ENCODE measurements at places on chromosomes 4 and X. TPM values are rescaled to one million over a fixed set of nuclear protein-coding genes. Genes with fewer than 3 reads are reported as not detected.

DNA sequence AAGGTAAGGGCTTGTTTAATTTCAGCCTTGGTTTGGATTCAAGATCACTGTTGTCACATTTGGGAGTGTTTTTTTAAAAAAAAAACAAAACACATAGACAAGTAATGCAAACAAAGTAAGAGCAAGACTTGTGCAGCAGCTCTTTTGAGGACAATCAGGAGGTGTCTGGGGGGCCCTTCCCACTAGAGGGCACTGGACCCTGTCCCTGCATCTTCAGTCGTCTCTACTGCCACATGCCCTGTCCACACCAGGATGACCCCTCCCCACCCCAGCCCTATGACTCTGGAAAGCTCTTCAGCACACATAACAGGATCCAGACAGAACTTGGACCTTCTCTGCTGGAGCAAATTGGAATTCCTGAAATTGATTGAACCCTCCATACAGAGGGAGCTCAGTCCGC is 71.0 kb downstream of the USP46 start:
- DNase-seq: no peak

The GPC3 gene
- total RNA-seq: 63.2 TPM

DNA sequence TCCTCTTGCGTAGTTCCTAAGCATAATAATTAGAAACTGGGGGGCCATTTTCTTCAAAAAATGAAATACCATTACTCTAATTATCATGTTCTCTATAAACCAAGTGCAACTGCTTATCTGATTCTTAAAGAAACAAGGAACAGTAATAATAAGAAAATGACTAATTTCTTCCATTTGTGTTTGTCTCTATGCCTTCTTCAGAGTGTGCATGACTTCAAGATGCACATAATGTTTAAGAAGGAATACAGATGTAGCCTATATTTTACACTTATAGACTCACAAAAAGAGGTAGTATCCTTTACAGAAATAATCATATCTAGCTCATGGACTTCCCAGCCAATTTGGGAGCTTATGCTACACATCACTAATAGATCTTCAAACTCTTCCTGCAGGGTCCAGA is 131.7 kb downstream of the CHRNA9 start:
- DNase-seq: no peak

GRCh38 chrX:19604375-19604774 is 89.1 kb upstream of the MAP3K15 start:
- no peak for DNase-seq

DNA sequence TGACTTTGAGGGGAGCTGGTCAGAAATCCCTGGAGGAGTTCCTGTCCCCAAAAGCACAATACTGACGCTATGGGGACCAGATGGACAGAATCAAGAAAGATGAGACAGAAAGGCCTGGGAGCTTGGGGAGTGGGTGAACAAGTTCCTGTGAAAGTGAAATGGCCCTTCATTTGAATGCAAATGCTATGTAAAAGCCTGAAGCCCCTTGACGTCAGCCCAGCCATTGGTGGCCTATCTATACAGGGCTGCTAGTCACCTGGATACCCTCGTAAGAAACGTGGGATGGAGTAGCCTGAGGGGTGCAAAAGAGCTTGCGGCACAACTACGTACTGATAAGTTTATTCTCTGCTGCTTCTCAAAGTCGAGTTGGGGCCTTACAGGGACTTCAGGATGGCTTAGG is at the start of gene CDX4:
Gene CDX4, plus strand, starts transcription at position 223 of the 400 bp plus-strand sequence. CDS start 201 bp downstream, outside the sequence.
- DNase-seq: no peak

The COX7B2 gene
- not detected for total RNA-seq

- DNase-seq: no peak
Observed at GRCh38 chr4:119238068-119238722, 25.7 kb downstream of the USP53 start.

The PLP2 gene
- 135 TPM for total RNA-seq

DNA sequence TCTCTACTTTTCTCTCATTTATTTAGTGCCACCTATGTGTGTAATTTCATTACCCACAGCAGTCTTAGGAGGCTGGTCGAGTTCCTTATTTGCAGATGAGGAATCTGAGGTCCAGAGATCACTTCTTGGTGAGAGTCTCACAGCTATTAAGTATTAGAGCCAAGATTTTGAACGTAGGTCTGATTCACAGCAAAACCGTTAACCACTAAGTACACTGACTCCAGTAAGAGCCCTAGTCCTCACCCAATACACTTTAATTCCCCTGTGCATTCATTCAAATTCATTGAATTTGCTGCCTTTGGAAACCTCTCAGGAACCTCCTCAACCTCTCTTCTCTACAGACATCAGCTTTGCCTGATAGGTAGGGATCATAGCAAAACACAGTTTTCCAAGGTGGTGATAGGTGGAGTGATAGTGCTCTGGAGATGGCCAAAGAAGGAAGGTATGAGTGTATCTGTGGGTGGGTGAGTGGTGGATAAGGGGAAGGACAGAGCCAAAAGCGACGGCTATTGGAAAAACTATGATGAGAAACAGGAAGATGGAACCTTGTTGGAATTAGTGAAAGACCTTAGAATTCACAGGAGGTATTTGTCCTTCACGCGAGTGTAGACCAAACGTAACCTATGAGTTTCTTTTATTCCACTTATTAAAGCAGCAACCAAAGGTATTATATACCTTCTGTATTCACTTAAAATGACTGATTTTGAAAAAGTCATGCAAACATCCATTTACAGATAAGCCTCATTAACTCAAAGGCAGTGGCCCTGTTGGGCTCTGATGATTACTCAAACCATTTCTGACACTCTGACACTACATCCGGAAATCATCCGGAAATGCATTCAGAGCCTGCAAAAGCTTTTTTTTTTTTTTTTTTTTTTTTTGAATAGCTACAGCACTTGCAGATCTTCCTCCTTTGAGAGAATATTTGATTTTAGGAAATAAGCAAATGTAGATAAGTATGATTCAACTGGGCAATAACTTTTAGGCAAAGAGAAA is 6.3 kb downstream of the FMR1 start:
- no peak for DNase-seq

- DNase-seq: no peak
Observed at GRCh38 chr4:152870606-152871005, 65.5 kb upstream of the FHDC1 start.

DNA sequence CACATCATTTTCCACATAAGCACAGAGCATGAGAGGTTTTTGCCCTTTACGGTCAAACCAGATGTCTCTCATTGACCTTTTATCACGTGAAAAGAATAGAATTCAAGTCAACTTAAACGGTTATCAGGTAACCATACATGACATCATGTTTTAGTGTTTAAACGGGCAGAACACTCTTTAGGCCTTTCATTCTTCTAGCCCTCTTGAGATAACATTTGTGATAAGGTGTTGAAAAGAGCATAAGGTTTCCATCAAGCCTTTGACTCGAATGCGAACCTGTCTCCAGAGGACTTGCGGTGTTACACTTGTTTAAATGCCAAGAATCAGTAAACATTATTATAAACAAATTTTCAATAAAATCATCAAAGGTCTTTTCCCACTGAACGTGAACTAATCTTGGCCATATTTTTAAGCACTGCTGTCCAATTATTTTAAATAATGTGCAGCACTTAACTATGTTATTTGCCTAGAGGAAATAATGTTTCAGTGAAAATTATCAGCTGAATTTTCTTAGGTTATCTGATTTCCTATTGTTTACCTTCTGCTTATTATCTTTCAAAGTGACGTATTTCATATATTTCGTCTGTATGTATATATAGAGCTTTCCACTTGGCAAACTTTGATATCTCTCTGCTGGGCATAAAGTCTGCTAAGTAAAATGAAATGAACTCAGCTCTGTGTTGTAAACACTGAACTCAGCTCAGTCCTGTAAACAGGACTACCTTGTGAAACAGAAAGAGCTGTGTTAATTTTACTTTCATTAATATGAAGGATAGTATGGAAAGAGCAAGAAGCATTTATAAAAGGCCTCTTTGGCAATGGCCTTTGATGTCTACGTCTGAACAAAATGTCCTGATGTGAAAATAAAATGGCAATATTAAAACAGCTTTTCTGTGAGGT is 33.3 kb downstream of the TENM3 start:
- no peak for DNase-seq

DNA sequence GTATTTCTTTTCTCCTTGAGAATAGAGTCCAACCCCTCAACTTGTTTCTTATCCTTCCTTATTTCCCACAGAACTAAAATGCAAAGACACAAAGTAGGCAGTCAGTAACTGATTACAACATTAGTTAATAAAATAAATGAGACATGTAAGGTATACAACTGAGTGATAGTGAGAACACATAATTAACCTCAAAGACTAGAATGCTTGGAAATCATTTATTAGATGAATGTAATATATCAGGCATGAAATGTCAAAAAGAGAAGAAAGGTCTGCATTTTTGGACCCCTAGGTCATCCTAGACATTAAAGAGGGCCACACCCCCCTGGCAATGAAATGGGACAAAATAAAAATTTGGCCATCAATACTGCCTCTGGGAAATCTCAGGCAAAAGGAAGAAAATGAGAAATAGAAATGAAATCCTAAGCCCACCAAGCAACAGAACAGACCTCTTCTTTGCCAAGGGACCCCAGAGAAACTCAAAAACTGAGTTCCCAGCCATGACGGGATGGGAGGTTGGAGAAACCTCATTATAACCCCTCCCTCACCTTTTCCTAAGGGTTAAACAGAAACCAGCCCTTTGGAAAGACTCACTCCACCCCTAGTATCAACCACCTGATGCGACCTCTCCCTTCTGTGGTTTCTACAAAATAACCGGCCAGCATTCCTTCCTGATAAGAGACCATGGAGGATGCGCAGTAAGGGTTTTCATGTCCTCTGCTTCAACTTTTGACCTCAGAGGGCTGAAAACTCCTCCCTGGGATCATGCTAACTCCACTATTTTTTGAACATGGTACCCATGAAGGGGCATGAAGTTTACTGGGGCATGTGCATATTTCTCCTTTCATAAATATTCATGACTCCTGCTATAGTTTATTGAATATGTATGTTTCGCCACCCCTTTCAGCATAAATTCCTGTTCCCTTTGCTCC is 90.0 kb upstream of the EXOC1L start:
- no peak for DNase-seq

GRCh38 chrX:136115904-136116297 is 31.4 kb upstream of the FHL1 start:
- DNase-seq: no peak

DNA sequence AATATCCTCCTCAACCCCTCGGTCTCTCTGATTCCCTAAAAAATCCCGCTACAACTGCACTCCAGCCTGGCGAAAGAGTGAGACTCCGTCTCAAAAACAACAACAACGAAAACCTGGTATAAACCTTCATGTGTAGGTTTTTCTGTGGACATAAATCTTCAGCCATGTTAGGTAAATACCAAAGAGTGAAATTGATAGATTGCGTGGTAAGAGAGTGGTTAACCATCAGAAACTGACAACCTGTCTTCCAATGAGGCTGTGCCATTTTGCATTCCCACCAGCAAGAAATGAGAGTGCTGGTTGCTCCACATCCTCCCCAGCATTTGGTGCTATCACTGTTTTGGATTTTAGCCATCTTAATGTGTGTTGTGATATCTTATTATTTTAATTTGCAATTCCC is 10.9 kb downstream of the TBC1D19 start:
- no peak for DNase-seq

DNA sequence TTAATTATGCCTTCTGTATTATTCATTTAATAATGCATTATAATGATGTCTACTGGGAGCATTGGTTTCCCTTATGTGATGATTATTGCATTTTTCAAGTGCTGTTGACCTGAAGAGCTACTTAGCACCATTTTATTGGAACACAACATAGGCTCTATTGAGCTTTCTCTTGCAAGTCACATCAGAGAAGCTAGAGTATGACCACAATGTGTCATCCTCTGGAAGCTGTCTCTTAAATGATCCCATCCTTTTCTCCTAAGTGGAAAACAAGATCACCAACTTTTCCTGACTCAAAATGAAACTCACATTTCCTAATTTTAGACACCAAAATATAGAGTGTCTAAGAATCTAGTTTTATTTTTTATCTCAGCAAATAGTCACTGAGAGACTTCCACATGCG is 1451.9 kb downstream of the PCDH7 start:
- no peak for DNase-seq

GRCh38 chrX:14006540-14006939 is 23.2 kb downstream of the GEMIN8 start:
- no peak for DNase-seq

DNA sequence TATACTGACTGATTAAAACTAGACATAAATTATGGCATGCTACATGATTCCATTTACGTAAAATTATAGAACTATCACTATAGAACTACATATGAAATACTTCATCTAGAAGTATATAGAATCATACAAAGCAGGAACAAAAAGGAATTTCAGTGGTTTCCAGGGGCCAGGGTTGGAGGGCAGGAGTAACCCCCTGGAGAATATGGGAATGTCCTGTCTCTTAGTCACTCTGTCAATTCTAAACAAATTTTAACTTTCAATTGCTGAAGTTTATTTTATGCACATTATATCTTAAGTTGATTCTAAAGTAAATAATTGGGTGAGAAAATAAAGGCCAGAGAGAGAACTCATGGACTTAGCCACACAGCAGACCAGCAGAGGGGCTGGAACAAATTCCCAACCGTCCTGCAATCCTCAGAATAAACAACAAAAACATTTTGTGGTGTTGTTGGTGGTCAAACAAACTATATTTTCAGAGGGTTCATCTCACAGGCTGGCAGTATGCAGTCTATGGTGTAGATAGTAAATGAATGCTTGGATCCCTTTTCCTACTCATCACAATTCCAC is 476.9 kb upstream of the SLIT2 start:
- DNase-seq: no peak

GRCh38 chrX:111411983-111412382 is at the start of gene DCX:
Gene DCX, minus strand, starts transcription at chrX:111412192. Its CDS starts 1,794 bp downstream, at chrX:111410398.
- no peak for DNase-seq

The FRMPD4 gene
- 0.10 TPM for total RNA-seq

The MAGEH1 gene
- 25.8 TPM for total RNA-seq

The CENPVL2 gene
- total RNA-seq: not detected

DNA sequence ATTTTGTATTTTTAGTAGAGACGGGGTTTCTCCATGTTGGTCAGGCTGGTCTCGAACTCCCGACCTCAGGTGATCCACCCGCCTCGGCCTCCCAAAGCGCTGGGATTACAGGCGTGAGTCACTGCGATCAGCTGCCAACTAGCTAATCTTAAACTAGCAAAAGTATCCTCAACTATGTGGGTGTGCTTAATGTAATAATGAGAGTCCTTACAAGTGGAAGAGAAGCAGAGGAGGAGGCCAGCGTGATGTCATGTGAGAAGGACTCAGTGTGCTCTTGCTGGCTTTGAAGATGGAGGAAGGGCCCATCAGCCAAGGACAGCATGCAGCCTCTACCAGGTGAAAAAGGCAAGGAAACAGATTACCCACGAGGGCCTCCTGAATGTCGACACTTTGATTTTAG is 19.6 kb downstream of the SCD5 start:
- no peak for DNase-seq

The EMD gene
- 42.3 TPM for total RNA-seq

The MTNR1A gene
- not detected for total RNA-seq

The UCP1 gene
- total RNA-seq: not detected

GRCh38 chrX:111854556-111855490 is 21.2 kb upstream of the TRPC5OS start:
- no peak for DNase-seq

The ZRSR2 gene
- total RNA-seq: 46.1 TPM

The GSX2 gene
- total RNA-seq: not detected

DNA sequence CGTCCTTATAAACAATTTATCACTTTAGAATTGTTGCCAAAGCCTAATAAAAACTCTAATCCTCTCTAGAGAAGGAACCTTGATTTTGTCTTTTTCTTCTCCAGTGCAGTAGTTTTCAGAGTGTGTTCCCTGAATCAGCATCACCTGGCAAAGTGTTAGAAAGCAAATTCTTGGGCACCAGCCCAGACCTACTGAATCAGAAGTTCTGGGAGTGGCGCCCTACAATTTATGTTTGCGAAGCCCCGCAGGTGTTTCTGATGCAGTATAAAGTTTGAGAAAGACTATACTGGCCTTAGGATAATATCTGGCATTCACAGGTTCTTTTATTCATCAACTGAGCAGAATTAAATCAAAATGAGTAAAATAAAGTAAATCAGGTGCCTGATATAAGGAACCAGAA is 645.8 kb upstream of the ATOH1 start:
- no peak for DNase-seq

All from upper lobe of left lung (tissue), 6 donors.